ENCODE measurements at places on chromosomes 16 and 17.
A peak's percentile ranks its signal among the peaks of the same experiment; 100 is the strongest.

DNA sequence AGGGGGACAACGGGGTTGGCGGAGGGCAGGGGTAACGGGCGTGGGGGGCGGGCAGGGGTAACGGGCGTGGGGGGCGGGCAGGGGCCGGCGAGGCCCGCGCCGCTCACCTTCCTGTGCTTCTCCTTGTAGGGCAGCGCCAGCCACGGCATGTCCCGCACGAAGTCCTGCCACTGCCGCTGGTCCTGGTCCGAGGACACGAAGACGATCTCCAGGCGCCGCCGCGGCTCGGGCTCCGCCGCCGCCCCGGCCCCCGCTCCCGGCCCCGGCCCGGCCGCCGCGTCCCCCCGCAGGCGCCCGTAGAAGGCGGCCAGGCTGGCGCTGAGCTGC is 401 bp downstream of the NXN start:
- no peak for DNase-seq

DNA sequence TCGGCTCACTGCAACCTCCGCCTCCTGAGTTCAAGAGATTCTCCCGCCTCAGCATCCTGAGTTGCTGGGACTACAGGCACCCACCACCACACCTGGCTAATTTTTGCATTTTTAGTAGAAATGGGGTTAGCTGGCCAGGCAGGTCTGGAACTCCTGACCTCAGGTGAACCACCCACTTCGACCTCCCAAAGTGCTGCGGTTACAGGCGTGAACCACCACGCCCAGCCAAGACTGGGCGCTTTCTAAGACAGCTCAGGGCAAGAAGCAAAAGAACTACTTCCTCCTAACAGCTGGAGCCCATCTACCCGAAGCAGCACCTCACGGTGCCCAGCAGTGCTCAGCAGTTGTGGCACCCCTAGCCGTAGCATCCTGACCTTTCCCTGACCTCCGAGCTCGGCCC is 109.4 kb downstream of the ZNF423 start:
- DNase-seq: no peak

DNA sequence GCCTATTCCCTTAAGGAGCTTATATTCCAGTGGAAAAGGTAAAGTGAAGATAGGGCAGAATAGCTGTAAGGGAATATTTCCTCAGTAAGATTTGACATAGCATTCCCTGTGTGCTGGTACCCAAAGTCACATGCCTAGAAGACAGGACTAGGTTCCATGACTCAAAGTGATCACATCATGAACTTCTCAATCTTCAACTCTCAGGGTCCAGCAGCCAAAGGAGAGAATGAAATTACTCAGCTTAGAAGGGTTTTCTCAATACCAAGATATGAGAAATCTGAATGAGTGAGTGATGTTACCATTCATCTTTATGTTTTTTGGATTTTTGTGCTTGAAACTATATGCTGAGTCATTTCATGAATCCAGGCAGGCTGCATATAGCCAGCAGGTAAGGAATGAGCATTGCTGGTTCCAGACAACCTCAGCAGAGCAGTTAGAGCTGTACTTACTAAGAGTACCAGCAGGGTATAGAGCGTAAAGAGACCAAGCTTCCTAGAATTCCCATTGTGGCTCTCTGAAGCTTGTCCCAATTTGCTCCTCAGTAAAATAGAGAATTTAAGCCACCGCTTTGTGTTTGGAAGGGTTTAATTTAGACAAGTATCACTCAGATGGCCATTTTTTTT is 91.1 kb downstream of the ANKFN1 start:
- no peak for DNase-seq

GRCh38 chr17:40026816-40027613 is 11.8 kb downstream of the CSF3 start:
- DNase-seq: peak; percentile 87

- no peak for DNase-seq
Observed at GRCh38 chr17:39200957-39201510, 951 bp downstream of the RPL19 start.

DNA sequence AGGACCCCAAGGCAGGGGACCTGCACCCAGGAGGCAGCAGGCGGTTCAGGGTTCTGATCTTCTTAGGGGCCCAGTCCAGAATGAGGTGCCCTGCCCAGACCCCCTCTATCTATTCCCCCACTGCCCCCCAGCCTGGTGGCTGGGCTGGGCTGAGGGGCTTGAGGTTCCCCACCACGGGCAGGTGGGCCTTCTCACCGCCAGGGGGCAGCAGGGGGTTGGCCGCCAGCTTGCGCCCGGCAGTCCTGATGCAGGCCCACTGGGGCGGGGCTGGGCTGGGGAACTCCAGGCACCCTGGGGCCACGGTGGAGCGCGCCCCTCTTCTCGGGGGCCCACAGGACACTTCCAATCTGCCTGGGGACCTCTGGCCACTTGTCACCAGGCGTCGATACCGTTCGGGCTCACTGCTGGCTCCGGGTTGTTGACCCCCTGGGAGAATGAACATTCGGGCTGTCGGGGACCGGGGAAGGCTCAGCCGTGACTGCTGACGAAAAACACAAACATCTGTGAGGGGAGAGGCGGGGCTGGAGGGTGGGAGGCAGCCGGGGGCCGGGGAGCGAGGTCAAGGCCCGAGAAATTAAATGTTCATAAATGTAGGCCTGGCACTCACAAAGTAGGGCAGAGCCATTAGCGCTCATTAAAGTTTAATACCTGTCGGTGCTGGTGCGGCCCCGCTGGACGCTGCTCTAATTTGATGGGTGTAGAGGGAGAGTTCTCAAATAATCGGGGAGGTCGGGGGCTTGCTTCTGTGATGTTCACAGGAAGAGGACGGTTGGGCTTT is 219.3 kb upstream of the GSE1 start:
- peak; percentile 81 for DNase-seq

DNA sequence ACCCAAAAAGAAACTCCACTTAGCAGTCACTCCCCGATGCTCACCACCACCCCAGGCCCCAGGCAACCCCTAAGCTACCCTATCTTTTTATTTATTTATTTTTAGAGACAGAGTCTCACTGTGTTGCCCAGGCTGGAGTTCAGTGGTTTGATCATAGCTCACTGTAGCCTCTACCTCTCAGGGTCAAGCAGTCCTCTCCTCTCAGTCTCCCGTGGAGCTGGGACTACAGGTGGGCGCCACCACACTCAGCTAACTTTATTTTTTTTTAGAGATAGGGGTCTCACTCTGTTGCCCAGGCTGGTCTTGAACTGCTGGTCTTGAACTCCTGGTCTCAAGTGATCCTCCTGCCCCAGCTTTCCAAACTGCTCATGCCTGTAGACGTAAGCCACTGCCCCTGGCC is 14.7 kb upstream of the GLIS2 start:
- no peak for DNase-seq
